GM12864 (cell line): ENCODE measurements at places on chromosomes 7 and 10.

- DNase-seq, result no peak
Observed at GRCh38 chr7:36658335-36659171, 65.7 kb downstream of the AOAH start.

- no peak for DNase-seq
Observed at GRCh38 chr10:84469470-84469869, 141.1 kb downstream of the CCSER2 start.

GRCh38 chr10:63286340-63286739 is 153.2 kb downstream of the NRBF2 start:
- no peak for DNase-seq

GRCh38 chr7:44196450-44196872 is 4.3 kb upstream of the YKT6 start:
- DNase-seq, result no peak
